ENCODE measurements at places on chromosomes 4 and X.

GRCh38 chr4:3252831-3253641 lies 4.1 kb downstream of the MSANTD1 start:
- no peak for DNase-seq

- no peak for DNase-seq
Observed at GRCh38 chrX:54048412-54048811, 4.1 kb upstream of the PHF8 start.

- no peak for DNase-seq
Observed at GRCh38 chr4:27368781-27369180, 508.1 kb downstream of the STIM2 start.

- DNase-seq: no peak
Observed at GRCh38 chr4:46393606-46394005, 3.7 kb upstream of the GABRA2 start.

DNA sequence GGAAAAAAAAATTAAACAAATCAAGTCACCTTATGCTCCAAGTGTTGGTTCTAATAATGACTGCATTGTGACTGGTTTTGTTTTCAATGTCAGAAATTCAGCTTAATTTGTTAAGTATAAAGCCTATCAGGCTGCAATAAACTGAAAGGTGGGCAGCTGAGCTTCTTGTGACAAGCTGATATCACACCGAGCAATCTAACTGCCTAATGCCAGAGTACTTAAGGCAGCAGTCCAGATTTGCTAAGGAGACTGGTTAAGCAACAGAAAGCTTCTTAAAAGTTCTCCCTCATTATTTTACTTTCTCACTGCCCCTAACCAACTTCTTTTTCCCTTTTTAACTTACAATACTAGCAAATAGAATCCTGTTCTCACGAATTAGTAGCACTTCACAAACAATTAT lies 201.0 kb downstream of the MAB21L2 start:
- no peak for DNase-seq

- no peak for DNase-seq
Observed at GRCh38 chr4:76997077-76997476, 47.5 kb downstream of the SEPTIN11 start.

- DNase-seq: no peak
Observed at GRCh38 chr4:83810428-83810827, 274.5 kb downstream of the GPAT3 start.

GRCh38 chr4:110412354-110413065 lies 63.4 kb upstream of the ENPEP start:
- DNase-seq: no peak

- no peak for DNase-seq
Observed at GRCh38 chr4:8581094-8581861, 1.1 kb downstream of the GPR78 start.

DNA sequence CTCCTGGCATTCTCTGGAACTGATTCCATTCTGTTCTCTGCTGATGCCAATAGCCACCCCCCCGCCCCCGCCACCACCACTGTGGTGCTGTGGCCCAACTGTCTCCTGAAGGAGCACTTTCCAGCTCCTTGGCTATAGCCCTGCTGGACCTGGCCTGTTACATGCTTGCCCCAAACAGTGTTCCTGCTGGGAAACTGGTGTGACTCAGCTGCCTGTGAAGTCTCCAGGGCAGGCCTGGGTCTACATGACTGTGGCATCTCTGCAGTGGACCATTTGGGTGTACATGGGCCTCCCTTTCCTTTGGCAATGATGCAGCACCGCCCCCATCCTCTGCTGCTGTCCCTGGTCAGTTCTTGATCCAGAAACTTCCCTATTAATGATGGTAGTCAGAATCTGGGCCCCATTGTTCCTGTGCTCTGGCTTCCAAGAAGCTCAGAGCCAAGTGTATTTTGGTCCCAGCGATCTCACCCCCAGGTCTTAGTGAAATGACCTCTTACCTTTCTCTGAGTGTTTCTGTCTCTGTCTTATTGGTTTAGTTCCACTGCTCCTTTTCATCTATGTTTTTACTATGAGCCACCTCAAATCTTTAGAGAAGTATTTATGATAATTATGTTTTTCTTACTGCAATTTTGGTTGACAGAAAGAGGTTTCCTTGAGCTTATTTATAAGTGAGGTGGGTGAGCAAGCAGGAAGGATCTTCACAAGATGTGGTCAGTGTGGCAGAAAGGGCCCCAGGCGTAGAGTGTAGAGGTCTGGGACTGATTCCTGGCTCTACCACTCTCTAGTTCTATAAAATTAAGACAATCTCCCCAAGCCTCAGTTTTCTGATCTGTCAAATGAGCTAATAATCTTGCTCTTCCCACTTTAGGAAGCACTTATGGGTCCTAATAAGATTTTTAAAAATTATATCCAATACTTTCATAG lies 210.7 kb upstream of the EOLA2 start:
- DNase-seq: no peak

DNA sequence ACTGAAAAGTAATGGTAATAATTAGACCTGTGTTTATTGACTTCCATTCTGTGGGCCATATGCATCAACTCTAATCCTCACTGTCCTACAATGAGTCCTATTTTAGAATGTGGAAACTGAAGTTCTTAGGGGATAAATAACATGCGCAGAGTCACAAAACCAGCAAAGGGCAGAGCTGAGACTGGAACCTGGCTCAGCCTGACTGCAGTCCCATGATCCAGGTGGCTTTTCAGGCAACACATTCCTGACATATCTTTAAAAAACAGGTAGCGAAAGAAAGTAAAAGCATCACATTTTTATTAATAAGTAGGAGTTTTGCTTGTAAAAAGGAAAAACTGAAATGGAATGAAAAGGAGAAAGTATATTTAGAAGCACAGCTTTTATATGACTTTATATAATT lies 34.7 kb upstream of the PRSS48 start:
- DNase-seq: no peak

- DNase-seq: no peak
Observed at GRCh38 chr4:108181704-108182103, 13.0 kb upstream of the LEF1 start.

- peak; percentile 75 for DNase-seq
Observed at GRCh38 chr4:79653871-79654270, 245.8 kb upstream of the GK2 start.

DNA sequence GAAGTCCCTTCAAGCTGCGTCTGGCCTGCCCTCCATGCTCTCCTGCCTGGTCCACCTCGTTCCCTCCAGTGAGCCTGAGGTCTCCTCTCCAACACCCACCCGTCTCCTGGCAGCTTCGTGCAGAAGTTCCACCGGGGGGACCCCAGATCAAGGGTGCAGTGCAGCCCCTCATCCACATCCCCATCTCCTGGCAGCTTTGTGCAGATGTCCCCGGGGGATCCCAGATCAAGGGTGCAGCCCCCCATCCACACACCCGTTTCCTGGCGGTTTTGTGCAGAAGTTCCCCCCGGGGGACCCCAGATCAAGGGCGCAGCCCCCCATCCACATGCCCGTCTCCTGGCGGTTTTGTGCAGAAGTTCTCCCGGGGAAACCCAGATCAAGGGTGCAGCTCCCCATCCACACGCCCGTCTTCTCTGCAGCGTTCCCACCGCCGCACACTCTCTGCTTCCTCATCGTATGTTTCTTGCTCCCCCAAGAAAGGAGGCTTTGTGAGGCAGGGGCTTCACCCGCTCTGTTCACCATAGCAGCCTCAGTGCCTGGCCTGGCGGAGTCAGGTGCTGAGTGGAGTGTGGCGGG lies 35.7 kb downstream of the PIGG start:
- no peak for DNase-seq

- DNase-seq: no peak
Observed at GRCh38 chrX:122046226-122046625, 998.8 kb downstream of the GLUD2 start.

DNA sequence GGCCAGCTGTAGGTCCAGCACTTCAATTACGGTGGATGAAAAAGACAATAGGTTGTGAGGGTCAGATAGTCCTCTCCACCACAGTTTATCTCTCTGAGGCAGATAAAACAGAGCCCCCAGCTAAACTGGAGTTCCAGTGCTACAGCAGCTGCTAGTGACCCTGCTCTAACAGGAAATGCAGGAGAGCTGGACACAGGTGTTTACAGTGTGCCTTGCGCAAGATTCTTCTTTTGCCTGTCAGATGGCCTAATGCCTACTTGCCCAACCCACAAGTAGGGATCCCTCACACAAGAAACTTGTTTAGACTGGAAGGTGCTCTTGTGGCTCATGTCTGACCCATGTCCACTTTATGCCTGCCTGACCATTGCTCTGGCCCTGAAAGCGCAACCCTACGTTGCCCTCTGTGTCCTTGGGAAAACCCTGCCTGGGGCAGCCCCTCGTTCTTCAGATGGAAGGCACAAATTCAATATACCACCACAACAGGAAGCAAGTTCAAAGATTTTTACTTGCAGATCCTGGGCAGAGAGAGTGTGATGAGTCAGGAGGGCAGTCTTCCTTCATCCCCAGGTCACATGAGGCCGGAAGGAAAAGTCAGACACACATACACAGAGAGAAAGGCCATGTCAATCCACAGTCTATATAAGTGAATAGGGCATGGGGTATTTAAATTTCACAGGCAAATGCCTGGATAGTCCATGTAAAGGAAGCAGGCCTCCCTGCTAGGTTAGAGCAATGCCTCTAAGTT lies 105.1 kb upstream of the ADGRL3 start:
- DNase-seq: no peak
